ENCODE measurements at places on chromosomes 12 and 14. TPM values are rescaled to one million over a fixed set of nuclear protein-coding genes. Genes with fewer than 3 reads are reported as not detected.

KITLG gene
- 19.8 TPM for total RNA-seq

FAIM2 gene
- 21.5 TPM for total RNA-seq

CFAP73 gene
- not detected for total RNA-seq

TBX5 gene
- total RNA-seq = 0.90 TPM

DDX54 gene
- 27.4 TPM for total RNA-seq

NINJ2 gene
- total RNA-seq = 0.49 TPM

APOF gene
- total RNA-seq = not detected

KRT73 gene
- total RNA-seq = not detected

CLEC14A gene
- 85.9 TPM for total RNA-seq

BIN2 gene
- not detected for total RNA-seq

CCDC197 gene
- total RNA-seq = not detected

MSRB3 gene
- 42.6 TPM for total RNA-seq

STAB2 gene
- total RNA-seq = not detected

SMAGP gene
- total RNA-seq = 24.7 TPM

PPP1R1A gene
- not detected for total RNA-seq

KERA gene
- not detected for total RNA-seq

TRPV4 gene
- total RNA-seq = 1.1 TPM

HHIPL1 gene
- 6.5 TPM for total RNA-seq

LRRC43 gene
- total RNA-seq = 1.1 TPM

FOXN4 gene
- not detected for total RNA-seq

RNASE1 gene
- 3.4 TPM for total RNA-seq

TC2N gene
- total RNA-seq = 1.3 TPM

RD3L gene
- not detected for total RNA-seq

SLC4A8 gene
- 0.49 TPM for total RNA-seq

KRT75 gene
- total RNA-seq = not detected

UBR7 gene
- 9.7 TPM for total RNA-seq

KLRC1 gene
- total RNA-seq = not detected

TMPRSS12 gene
- not detected for total RNA-seq

IL22 gene
- total RNA-seq = not detected

MARK3 gene
- 50.5 TPM for total RNA-seq

RBMS2 gene
- 15.3 TPM for total RNA-seq

LRTM2 gene
- total RNA-seq = not detected

ATG14 gene
- total RNA-seq = 6.0 TPM

TAS2R50 gene
- 0.49 TPM for total RNA-seq

RPL10L gene
- not detected for total RNA-seq

OTUB2 gene
- total RNA-seq = 1.5 TPM

IL26 gene
- total RNA-seq = 0.32 TPM

HOXC11 gene
- not detected for total RNA-seq

PXN gene
- 78.2 TPM for total RNA-seq

Data from cardiac atrium fibroblast (primary cell).